NCI-H345 (cell line): ENCODE measurements at places on chromosomes 11 and 22.

DNA sequence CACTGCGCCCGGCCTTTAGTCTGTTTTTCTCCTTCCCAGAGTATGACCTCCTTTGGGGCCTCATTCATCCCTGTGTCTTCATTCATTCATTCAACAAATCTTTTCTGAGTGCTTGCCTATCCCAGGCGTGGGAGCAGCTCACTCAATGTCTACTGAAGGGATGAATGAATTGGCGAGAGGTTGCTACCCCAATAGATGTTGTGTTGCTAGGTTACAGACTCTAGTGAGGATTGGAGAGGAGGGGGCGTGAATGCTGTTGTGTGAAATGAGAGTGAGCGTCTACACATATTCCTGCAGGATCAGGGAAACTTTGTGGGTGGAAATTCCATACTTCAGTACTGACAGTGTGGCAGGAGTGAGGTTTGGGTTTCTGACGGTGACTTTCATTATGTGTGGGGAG, 55.5 kb upstream of the EP300 start:
- no peak for DNase-seq

- peak; percentile 4 for DNase-seq
Measured at GRCh38 chr22:29037340-29037932, 24.2 kb downstream of the C22orf31 start.

DNA sequence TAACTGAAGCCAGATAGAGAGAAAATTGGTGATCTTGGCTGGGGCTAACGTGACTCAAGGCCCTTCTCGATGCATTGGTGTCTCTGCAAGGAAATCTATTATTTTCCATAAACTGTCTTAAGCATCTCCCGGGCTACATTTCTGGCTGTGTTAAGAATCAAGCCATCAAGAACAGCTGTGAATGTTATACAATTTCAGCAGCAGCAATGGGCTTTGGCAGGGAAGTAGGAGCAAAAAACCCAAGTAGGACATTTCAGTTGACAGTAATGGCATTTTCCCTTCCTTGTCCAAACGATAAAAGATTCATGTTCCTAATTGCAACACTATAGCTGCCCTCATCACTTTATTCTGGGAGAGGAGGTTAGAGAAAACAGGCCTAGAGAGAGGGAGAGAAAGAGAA, 335.0 kb downstream of the CADM1 start:
- no peak for DNase-seq

- no peak for DNase-seq
Measured at GRCh38 chr22:41574847-41575381, 14.1 kb downstream of the CSDC2 start.

- no peak for DNase-seq
Measured at GRCh38 chr11:80843266-80843974, 1402.6 kb upstream of the TENM4 start.

DNA sequence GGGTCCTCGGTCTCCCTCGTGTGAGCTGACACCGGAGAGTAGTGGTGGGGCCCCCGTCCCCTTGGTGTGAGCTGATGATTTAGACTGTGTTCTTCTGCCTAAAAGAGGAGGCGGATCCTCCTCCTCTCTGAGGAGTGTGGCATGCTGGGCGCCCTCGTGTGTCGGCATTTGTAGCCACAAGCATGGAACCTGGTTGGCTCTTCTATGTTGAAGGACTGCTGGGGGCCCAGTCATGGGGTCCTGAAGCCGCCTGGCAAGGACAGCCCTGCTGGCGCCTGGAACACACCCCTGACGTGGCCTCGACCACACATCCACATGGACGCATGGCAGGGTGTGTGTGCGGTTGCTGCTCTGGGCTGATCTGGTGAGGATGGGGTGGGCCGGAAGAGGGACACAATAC, 50.2 kb downstream of the AP2A2 start:
- no peak for DNase-seq

- DNase-seq, result no peak
Measured at GRCh38 chr11:35082321-35083180, 56.4 kb upstream of the CD44 start.

DNA sequence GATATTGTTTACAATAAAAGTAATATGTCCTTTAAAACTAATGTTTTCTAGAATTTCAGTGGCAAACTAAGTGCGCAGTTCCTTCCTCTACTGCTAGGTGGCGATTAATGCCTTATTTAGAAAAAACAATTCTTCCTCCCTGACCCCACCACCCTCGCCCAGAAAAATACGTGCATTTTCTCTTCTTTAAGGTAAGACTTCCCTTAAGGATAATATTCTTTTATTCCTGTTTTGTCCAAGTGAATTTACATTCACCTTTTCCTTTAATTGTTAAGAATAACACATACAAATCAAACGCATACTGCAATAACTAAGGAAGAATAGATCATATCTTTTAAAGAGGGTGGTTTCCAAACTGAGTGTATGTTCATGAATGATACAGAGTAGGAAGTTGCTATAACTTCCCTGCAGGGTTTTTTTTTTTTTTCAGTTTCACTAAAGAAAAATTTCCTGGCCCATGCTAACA, 17.0 kb upstream of the PSMA1 start:
- DNase-seq, result peak; percentile 21

- no peak for DNase-seq
Measured at GRCh38 chr11:847876-848275, 5.2 kb downstream of the TSPAN4 start.

- DNase-seq, result no peak
Measured at GRCh38 chr22:29258407-29259252, 9.2 kb downstream of the RHBDD3 start.

DNA sequence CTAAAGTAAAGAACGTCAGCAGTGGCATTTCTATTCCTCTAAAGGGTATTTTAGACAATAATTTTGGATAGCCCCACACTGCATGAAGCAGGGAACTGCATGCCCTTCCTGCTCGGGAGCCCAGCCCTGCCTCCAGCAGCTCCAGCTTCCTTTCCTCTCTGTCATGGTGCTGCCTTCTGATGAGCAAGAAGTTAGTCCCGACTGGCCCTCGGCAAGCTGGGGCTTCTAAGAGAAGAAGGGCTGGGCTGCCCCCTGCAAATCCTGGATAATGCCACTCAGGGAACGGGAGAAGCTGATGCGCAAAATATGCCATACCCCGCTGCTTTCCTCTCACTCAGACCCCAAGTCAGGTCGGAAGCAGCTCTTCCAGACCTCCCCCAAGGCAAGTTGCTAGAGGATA, 296.4 kb downstream of the ETS1 start:
- no peak for DNase-seq

DNA sequence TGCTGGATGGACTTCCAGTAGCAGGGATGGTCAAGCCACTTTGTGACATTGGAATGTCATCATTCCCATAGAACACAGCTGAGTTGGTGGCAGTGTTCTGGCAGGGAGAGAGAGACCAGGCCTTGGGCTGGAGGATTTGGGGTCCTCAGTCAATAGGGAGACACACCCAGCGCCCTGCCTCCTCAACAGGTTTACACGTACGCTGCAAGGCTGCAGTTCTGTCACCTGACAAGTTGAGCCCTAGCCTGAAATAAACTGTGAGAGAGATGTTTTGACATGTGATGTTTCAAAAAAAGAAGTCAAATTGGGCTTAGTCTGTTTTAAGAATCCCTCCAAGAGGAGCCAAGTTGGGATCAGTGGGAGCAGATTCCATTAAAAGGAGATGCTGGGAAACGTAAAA, 42.9 kb upstream of the CRYBB3 start:
- DNase-seq, result no peak

GRCh38 chr11:69018924-69019323, 5.9 kb upstream of the MRGPRF start:
- no peak for DNase-seq

DNA sequence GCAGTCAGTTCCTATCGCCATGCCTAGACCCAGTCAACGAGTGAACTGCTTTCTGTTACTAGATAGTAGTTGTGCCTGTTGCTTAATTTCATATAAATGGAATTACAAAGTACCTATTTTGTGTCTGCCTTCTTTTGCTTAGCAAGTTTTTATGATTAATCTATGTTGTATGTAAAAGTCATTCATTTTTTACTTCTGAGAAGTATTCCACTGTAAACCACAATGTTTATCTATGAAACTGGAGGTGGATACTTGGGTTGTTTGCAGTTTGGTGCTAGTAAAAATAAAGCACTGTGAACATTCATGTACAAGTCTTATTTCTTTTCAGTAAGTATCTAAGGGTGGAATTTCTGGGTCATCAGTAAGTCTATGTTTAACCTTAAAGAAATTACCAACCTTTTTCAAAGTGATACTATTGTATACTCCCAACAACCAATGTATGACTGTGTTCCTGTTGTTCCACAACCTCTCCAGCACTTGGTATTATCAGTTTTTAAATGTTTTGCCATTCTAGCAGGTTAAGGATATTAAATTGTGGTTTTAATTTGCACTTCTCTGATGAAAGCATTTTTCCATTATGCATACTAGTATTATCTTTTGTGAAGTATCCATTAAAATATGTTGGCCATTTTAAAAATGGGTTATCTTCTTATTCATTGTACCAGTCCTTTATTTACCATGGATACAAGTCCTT, 68.2 kb downstream of the DNAJC24 start:
- no peak for DNase-seq

GRCh38 chr11:7186190-7186589, 65.5 kb upstream of the SYT9 start:
- no peak for DNase-seq

GRCh38 chr11:113667801-113668200, 38.3 kb downstream of the TMPRSS5 start:
- DNase-seq, result no peak

DNA sequence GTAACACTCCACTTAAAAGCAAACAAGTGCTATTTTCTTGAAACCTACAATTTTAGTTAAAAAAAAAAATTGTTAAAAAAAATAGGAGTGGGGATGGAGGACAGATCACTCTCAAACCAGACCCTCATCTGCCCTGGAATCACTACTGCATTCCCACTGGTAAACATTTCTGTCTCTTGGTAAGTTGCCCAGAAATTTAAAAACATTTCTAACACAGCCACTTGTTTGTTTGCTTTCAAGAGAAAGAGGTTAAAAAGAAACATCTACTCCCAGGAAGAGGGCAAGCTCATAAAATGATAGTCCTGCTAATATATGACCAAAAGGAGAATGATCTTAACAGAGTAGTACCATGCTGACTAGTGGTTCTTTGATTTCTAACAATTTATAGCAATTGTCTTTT, 83.3 kb downstream of the SGSM3 start:
- DNase-seq, result no peak

- no peak for DNase-seq
Measured at GRCh38 chr11:107370390-107370789, 87.2 kb downstream of the CWF19L2 start.

DNA sequence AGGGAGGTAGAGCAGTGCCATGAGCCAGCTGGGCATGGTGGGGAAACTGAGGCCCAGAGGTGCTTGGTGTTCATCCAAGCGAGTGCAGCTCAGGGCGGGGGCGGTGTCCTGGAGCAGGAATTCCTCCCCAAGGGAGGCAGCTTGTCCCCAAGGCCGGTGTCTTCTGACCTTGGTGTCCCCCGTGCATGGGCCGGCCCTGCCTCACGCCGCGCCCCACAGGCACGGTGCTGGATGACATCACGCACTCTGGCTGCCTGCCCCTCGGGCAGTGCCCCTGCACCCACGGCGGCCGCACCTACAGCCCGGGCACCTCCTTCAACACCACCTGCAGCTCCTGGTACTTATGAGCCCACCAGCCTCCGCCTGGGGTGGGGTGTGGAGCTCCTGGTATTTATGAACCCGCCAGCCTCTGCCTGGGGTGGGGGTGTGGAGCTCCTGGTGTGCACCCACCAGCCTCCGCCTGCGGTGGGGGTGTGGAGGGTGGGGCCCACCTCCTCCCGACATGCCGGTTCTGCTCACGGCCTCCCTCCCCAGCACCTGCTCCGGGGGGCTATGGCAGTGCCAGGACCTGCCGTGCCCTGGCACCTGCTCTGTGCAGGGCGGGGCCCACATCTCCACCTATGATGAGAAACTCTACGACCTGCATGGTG, 6.7 kb downstream of the MUC5B start:
- DNase-seq, result no peak

DNA sequence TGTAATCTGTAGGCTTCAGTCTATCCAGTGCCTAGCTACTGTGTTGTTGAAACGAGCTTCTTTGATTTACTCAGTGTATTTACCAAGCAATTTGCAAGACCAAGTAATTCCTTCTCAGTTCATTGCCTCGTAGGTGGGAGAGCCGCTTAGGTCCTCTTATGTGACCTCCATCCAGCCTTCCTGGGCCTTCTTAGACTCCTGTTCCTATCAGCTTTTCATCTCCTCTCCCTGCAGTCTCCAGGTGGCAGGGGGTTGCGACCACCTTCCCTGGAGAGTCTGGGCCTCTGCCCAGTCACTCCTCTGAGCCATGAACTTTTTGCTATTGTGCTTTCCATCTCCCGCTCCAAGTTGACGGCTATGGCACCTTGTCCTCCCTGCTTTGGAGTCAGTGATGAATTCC, 251.8 kb downstream of the KIRREL3 start:
- no peak for DNase-seq

DNA sequence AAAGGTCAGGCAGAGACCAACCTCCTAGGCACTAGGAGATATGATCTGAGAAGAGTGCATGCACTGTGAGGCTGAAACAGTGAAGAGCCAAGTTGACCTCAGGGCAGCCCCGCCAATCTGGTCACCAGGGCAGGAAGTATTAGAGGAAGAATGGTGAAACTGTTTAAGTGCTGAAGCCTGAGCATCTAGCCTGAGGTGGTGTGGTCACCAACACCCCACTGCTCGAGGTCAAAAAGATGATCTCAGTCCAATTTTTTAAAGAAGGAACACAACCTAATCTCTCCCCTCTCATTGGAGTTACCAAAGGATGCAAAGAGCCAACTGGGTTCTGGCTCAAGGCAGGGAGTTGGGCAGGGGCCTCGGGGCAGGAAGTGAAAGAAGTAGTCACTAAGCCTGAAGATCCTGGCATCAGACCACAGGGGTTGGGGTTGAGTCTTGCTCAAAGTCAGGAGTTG, 4.0 kb downstream of the APBB1 start:
- no peak for DNase-seq

GRCh38 chr11:44582641-44583352, 17.3 kb downstream of the CD82 start:
- DNase-seq, result no peak

DNA sequence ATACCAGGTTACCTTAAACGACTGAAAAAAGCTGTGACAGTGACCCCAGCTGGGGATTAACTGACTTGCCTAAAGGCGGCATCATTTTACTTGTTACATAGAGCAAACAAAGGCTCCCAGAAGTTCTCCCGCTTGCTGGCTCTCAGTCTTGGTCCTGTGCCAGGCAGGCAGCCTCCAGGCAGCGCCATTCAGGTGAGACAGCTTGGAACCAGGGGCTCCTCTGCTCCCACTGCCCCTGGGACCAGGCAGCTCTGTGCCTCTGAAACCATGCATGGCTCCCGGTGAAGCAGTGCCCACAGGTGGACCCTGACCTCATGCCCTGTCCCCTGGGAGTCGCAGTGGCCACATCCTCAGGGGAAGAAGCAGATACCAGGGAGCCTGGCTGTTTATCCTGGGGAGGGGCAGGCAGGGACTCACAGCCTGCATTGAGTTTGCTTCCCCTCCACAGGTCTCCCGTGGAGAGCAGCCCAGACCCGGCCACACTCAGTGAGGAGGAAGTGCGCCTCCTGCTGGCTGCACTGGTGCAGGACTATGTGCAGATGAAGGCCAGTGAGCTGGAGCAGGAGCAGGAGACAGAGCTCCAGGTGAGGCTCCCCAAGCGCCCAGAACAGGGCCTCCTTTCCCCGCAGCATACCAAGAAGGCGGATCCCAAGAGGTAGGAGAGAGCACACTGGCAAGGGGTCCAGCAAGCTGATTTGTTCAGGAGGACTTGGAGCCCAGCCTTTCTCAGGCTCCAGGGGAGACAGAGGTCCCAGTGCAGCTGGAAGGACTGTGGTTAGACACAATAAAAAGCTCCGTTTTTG, 15.6 kb upstream of the CYP2R1 start:
- peak; percentile 94 for DNase-seq

GRCh38 chr11:99739464-99740089, 718.8 kb downstream of the CNTN5 start:
- DNase-seq, result peak; percentile 19
